ENCODE measurements at places on chromosomes 6 and 20.

DNA sequence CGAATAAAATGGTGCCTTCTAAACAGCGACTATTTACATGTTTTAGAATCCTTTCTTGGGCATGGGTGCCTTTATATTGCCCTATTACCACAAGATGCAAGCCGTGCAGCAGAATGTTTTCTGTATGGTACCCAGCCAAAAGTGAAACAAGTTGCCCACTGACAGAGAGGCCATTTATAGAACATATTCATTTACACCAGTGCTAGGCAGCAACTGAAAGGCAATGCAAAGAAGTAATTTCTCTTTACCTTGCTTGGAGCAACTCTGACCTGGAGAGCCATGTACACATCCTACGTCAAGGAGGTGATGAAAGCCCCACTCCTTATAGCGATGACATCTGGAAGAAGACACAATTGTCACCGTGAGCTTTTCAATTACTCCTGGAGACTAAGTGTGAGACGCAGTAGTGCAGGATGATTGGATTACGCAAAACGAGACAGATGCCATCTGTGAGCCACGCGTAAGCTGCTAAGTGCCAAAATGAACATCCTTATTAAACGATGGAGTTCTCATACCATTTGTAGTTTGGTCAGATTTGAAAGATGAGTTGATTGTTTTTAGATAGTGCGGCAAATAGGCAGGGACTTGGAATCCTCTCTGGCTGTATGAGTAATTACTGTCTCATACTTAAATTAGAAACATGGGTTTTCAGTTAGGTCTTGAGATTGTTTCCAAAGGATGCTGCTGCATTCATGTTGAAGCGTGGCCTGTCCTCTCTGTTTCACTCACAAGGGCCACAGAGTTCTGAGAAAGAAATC is at the start of gene TMEM244:
Gene TMEM244 (minus strand): TSS at position 408 of the 758 bp plus-strand sequence. CDS start 127 bp downstream, at position 281.
- no peak for DNase-seq

GRCh38 chr6:71011871-71012371 is 55.1 kb upstream of the B3GAT2 start:
- no peak for DNase-seq

GRCh38 chr6:113529196-113529595 is 327.9 kb upstream of the MARCKS start:
- DNase-seq = no peak

DNA sequence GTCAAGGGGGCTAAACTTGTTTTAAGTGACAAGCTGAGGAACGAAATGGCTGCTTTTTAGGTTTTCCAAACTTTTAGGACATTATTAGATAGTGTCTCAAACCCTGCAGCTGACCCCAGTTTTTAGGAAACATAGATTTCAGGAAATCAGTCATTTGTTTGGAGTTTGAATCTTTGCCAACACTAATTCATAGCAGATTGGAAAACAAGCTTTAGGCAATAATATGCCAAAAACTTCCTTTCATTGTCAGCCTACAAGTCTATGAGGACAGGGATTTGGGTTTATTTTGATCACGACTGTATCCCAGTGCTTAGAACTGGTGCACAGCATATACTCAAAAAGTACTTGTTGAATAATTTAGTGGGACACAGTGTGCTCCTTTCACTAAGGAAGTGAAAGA is 123.2 kb downstream of the TINAG start:
- no peak for DNase-seq

GRCh38 chr6:137896647-137897046 is 29.6 kb downstream of the TNFAIP3 start:
- no peak for DNase-seq

GRCh38 chr20:63177134-63177784 is 38.7 kb downstream of the YTHDF1 start:
- no peak for DNase-seq

- DNase-seq = no peak
These were observed 11.8 kb downstream of the CFAP61 start for GRCh38 chr20:20063941-20064702.

GRCh38 chr6:49913636-49914375 is 47.5 kb upstream of the CRISP1 start:
- DNase-seq = no peak

- no peak for DNase-seq
These were observed 37.6 kb upstream of the ZBP1 start for GRCh38 chr20:57657535-57658446.

DNA sequence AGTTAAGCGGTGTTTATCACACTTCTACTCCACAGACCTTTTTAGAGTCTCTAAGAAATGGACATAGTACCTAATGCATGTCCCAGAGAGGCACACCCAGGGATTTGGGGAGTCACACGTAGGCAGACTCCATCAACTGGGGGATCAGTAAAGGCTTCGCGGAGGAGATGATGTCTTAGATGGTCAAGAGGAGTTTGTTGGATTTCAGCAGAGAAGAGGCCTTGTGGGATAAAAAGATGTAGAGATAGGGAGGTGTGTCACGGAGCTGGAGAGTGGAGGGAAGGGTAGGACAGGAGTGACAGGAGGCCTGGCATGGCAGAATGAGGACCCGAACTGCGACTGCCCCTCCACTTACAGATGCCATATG is 9.1 kb downstream of the DYNLRB1 start:
- DNase-seq = no peak

DNA sequence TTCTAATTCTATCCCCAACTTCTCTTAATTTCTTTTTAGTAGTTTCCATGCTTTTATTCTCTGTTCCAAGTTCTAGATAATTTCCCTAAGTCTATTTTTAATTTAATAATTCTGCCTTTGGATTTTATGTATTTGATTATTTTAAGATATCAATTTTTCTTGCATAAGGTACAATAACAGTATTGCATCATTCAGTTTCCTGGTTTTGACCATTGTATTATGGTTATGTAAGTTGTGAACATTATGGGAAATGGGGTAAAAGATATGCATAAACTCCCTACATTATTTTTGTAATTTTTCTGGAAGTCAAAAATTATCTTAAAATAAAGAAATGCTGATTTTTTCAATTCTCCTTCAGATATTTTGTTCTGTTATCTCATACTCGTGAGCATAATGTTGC is 21.1 kb upstream of the CENPW start:
- DNase-seq = no peak

DNA sequence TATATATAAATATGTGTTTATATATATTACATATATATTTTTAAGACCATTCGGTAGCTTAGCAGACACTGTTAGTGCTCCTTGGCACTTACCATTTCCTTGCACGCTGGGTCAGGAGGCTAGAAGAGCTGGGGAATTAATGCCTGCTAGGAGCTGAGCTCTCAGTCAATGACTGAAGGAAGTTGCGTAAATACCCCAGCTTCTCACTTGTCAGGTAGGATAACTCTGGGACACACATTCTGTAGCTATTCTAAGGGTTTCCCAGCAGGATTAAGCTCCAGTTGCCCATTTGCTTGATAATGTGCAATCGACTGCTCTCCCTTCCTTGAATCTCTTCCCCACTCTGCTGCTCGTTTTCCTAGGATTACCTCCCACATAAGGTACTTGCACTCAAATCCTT is 15.7 kb upstream of the DNAAF9 start:
- no peak for DNase-seq

- DNase-seq = no peak
These were observed 43.4 kb upstream of the RNF144B start for GRCh38 chr6:18343741-18344140.

DNA sequence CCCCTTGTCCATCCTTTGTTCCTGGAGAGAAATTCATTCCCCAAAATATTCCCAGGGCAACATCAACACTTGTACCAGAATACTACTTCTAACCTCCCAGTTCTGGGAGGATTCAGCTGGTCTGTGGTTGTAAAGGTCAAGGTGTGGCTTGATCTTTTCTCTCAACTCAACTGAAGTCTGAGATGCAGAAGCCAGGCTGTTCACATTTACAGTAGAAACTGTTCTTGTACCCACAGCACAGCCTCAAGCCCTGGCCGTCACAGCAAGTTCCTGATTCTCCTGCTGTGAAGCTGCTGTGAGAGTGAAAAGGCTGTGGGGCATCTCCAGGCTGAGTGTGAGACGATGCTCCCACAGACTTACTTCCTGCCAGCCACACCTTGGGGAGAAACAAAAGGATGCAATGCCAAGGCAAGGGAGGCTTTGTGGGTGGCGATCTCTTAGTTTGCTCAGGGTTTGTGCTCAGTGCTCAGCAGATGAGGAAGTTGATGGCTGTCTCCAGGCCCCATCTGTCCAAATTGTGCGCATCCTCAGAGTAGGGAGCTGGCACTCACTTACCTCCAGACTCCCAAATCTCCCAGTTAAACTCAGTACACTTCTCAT is 143.9 kb upstream of the FOXA2 start:
- DNase-seq = no peak

- DNase-seq = no peak
These were observed 8.2 kb upstream of the PXDC1 start for GRCh38 chr6:3759646-3760232.

GRCh38 chr6:63149730-63150129 is 61.5 kb upstream of the FKBP1C start:
- DNase-seq = no peak

GRCh38 chr6:33585403-33586107 is 5.5 kb upstream of the BAK1 start:
- DNase-seq = peak; percentile 77
